GM12864 (cell line): ENCODE measurements at places on chromosomes 2 and 18.

- DNase-seq = no peak
Observed at GRCh38 chr2:235661167-235661937, 167.5 kb downstream of the AGAP1 start.

DNA sequence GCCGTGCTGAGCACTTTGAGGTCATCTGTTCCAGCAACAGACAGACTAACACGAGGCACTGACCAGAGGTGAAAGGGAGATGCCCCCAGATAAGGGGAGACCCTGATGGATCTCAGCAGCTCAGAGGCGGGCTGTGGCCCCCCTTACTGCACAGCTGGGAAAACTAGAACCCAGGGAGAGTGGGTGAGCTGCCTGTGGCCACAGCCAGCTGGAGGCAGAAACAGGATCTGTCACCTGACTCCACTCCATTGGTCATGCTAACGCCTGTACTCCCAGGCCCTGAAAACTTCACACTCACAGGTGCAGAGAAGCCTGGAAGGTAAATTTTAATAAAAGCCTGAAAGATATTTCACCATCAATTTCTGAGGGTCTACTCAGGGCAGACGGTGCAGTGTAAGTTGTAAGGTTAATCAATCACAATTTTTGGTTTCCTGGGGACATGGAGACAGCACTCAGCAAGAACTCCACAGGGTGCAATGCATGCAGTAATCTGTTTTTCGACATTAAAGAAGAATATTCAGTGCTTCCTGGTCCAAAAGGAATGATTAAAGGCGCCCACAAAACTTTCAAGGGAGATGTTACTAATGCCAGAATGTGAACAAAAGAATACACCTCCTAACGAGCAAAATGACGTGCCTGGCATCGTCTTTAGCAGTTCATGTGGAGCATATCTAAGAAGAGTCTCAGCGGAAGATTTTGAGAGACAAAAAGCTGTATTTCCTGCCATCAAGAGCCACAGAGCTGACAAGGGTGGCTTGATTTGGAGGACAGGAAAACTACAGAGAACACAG is 173.4 kb downstream of the EIPR1 start:
- DNase-seq = no peak

GRCh38 chr18:33076601-33077000 is 303.8 kb upstream of the KLHL14 start:
- no peak for DNase-seq

DNA sequence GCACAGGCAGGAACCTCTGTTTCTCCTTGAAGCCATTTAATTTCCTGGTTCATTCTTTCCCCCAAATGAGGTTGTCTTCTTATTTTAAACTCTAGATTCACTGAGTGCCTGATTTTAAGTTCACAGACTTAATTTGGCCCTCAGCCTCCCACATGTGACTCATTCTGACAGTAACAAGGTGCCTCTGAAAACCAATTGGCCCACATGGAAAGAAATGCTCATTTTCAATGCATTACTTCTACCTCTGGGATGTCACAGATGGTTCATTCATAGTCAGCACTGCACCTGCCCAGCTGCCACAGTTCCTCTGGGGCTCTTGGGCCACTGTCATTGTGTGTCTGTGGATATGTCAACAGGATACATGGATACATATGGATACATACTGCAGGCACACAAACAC is 140.4 kb upstream of the CAPN13 start:
- no peak for DNase-seq

DNA sequence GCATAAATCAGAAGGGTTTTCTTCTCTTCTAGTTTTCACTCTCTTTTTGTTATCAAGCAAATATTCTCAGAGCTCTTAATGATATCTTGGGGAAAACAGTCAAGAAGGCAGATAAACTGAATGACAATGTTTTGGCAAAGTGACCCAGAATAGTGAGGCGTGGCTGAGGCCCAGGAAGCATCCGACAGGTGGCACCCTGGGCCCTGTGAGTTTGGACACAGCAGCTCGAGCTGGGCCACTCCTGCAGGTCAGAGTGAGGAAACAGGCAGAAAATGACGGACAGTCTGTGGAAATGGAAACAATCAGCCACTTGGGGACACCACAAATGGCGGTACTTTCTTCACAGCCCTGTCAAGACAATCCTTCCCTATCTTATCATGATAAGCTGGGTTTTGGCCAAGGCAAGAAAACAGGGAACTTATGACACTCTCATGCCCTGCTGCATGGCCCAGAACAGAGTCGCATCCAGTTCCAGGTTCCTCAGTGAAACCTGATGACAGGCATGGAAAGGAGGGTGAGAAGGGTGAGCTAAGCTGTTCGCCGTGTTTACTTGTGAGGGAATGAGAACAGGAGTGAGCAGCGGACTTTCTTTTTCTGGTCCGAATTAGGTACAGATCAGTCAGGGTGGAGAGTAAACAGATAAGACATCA is 32.1 kb downstream of the MRPL44 start:
- DNase-seq = no peak

DNA sequence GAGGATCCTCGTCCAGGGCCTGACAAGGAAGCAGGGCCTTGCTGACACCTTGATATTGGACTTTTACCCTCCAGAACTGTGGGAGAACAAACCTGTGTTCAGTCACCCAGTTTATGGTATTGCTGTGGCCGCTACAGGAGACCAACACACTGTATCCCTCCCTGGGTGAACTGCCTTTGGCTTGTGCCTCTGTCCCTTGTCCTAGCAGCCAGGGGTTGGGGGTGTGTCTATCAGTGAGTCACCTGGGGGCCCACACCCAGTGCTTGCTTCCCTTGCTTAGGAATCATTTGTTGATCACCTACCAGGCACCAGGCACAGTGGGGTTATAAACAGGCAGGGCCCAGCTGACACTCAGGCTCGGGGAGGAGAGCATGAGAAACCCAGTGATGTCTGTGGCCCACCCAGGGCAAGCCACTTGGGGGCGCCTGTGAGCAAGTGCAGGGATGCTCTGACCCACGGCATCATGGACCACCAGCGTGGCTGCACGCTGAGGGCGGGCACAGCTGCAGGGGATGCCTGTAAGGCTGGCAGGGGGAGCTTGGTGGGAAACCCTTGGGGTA is 17.1 kb downstream of the TMEM185B start:
- DNase-seq = no peak
